ENCODE measurements at places on chromosomes 1 and 21. TPM values are rescaled to one million over a fixed set of nuclear protein-coding genes. Genes with fewer than 3 reads are reported as not detected.

- no peak for DNase-seq
These were observed 56.9 kb downstream of the FHAD1 start for GRCh38 chr1:15303935-15304334.

DNA sequence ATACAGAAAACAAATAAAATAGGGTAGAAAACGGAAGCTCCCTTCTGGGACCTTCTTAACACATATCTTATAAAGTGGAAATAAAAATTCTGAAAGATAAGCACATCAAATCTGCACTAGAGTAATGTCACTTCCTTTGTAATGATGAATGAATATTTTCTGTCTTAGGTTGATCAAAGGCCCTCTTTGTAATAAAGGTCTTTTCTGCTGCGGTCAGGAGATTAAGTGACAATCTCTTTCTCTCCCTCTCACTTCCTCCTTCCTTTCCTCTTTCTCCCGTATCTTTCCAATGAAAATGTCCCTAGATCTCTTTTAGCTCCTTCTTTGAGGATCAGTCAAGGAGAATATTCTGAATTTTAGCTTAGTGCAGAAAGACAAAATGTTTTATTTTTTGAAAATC, 33.8 kb downstream of the TMCO1 start:
- no peak for DNase-seq

- DNase-seq = no peak
These were observed 23.8 kb upstream of the CENPF start for GRCh38 chr1:214579183-214579582.

GRCh38 chr1:226903819-226904716, 33.7 kb downstream of the PSEN2 start:
- no peak for DNase-seq

PLA2G2D gene
- total RNA-seq = not detected

ACTN2 gene
- 0.49 TPM for total RNA-seq

OR10Z1 gene
- total RNA-seq = not detected
